Ascending aorta (tissue), 2 donors: ENCODE measurements at places on chromosomes 1 and 21.

DNA sequence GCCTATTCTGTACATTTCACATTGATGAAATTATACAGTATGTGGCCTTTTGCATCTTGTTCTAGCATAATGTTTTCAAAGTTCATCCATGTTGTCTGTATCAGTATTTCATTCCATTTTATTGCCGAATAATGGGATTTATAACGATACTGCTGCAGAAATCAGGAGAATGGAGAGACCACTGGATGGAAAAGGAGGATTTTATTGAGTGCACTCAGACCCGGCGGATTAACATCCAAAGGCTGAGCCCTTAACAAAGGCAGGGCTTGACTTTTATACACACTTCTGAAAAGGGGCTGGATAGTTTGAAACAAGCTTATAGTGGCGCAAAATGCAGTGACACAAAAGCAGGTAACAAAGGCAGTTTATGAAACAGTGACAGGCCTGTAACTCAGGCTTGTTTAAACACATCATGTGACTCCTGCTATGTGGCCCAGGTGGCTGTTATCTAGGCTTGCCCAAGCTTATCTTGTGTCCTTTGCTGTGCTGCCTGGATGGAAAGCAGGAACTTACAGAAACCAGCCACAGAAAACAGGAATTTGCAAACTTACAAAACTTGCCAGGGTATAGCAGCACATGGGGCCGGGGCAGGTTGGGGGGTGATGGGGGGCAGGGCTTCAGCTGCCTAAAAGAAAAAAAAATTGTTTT lies 32.8 kb upstream of the KCNJ15 start:
- no peak for DNase-seq

DNA sequence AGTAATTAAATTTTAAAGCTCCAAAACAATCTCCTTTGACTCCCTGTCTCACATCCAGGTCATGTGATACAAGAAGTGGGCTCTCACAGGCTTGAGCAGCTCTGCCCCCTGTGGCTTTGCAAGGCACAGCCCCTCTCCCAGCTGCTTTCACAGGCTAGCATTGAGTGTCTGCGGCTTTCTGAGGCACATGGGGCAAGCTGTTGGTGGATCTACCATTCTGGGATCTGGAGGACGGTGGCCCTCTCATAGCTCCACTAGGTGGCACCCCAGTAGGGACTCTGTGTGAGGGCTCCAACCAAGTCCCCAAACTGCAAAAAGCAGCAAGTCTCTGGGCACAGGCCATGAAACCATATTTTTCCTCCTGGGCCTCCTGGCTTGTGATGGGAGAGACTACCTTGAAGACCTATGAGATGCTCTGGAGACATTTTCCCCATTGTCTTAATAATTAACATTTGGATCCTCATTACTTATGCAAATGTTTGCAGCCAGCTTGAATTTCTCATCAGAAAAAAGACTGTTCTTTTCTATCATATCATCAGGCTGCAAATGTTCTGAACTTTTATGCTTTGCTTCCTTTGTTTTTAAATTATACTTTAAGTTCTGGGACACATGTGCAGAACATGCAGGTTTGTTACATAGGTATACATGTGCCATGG lies 554.1 kb upstream of the OLFM3 start:
- no peak for DNase-seq

GRCh38 chr1:93114391-93114790 lies 35.3 kb downstream of the MTF2 start:
- no peak for DNase-seq

GRCh38 chr1:177737456-177737855 lies 232.4 kb downstream of the SEC16B start:
- no peak for DNase-seq

GRCh38 chr1:29315876-29316275 lies 79.6 kb downstream of the PTPRU start:
- no peak for DNase-seq

DNA sequence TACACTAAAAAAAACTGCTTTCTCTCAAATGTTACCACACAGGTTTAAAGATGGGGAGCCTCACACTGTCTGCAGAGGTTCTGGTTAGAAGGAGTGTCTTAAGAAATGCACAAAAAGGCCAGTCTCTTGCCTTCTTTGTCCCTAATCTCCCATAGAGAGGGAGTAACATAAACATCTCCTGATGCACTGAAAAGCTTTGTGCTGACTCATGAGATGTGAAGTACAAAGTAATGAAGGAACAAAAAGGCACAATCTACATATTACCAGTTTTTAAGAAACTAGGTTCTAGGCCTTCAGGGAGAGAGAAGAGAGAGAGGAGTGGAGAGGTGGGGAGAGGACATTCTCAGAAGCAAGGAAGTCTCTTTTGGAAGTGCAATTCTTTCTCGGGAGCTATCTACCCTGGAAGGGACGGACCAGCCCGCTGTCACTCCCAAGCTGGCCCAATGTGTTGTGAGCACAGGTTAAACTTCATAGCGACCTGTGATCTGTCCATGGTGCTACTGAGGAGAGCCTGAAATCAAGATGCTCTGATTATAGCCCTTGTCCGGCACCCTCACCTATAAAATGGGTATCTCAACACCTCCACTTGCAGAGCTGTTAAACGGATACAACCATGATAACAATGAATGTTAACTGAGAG lies 458.1 kb downstream of the DISC1 start:
- DNase-seq = no peak

GRCh38 chr1:1345384-1345783 lies 3.8 kb downstream of the DVL1 start:
- no peak for DNase-seq

- DNase-seq = no peak
These were observed 455.9 kb downstream of the PLPP3 start for GRCh38 chr1:56123421-56123820.

DNA sequence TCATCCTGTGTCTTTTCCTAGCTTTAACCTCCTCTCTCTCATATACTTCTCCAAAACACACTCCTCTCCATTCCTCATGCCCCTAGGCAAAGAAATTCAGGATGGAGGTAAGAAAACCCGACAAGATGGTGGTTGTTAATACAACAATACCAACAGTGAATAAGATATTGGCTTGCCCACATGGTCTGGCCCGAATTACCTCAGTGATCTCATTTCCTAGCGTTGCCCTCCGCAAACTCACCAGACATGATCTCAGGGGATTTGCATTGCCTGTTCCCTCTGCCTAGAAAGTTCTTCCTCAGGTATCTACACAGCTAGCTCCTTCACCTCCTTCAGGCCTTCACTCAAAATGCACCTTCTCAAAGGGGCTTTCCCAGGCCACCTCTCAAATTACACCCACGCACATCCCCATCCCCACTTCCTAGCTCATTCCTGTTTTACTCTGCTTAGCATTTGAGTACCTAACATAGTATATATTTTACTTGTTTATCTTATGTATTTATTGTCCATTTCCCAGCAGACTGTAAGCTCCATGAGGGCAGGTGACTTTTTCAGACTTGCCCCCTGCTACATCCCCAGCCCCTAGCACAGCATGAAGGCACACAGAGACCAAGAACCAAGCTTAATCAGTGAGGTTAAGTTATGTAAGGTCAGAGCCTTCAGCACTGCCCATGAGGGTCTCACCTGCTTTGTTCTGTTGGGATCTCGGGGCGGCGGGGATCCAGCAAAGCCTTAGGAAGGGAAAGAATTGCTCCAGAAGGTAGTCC lies 10.2 kb upstream of the UBR4 start:
- DNase-seq = no peak
